ENCODE measurements at places on chromosomes 4 and X. TPM values are rescaled to one million over a fixed set of nuclear protein-coding genes. Genes with fewer than 3 reads are reported as not detected.

Gene TACR3
- polyA plus RNA-seq: not detected

Gene TMEM164
- polyA plus RNA-seq: 9.7 TPM

Gene HSFX2
- 2.3 TPM for polyA plus RNA-seq

Gene MAEA
- 43.2 TPM for polyA plus RNA-seq

Gene FGFR3
- 6.6 TPM for polyA plus RNA-seq

Gene SCML2
- polyA plus RNA-seq: 1.6 TPM

Gene KLHL13
- polyA plus RNA-seq: 2.8 TPM

Gene VCX2
- polyA plus RNA-seq: not detected

Gene S100G
- not detected for polyA plus RNA-seq

Gene RAB39B
- 0.22 TPM for polyA plus RNA-seq

Gene STS
- polyA plus RNA-seq: 1.2 TPM

Gene MAP9
- 15.2 TPM for polyA plus RNA-seq

Gene IDS
- polyA plus RNA-seq: 24.0 TPM

Gene TEX13D
- polyA plus RNA-seq: not detected

Gene FGF16
- polyA plus RNA-seq: 0.19 TPM

Gene NIPAL1
- 0.59 TPM for polyA plus RNA-seq

Gene DCAF16
- polyA plus RNA-seq: 8.6 TPM

Gene MAP7D3
- polyA plus RNA-seq: 12.5 TPM

Gene MGAT4D
- not detected for polyA plus RNA-seq

Gene TCEAL2
- 0.09 TPM for polyA plus RNA-seq

Gene OTC
- not detected for polyA plus RNA-seq

Gene EXOC1L
- polyA plus RNA-seq: 0.12 TPM

Gene SHROOM2
- 0.29 TPM for polyA plus RNA-seq

Gene EDNRA
- polyA plus RNA-seq: 6.0 TPM

Gene H2BW1
- not detected for polyA plus RNA-seq

Gene GABRG1
- polyA plus RNA-seq: not detected
